ENCODE measurements at places on chromosomes 7 and 10.

DNA sequence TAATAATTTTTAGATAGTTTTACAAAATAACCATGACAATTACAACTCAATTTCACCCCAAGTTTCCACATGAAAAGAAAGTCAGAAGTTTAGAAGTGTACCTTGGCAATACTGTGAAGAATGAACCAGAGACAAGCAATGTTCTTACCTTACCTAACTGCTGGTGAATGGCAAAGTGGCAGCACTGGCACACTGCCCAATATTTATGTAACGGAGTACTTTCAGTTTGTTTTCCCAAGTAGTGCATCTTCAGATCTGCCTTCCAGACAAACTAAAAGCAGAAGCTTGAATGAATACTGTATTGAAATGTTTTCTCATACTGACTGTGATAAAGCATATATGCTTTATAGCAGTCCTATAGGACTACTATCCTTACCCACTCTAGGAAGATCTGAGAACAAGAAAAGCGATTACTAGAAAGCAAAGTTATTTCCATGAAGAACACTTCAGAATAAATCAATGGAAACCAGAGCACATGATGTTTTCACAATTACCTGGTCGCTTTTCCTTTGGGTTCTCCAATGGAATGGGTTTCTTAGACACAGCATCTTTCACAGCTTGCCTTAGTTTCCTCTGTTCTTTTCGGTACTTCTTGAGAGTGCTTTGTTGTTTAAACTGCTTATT, 1.5 kb downstream of the NOC3L start:
- no peak for DNase-seq

DNA sequence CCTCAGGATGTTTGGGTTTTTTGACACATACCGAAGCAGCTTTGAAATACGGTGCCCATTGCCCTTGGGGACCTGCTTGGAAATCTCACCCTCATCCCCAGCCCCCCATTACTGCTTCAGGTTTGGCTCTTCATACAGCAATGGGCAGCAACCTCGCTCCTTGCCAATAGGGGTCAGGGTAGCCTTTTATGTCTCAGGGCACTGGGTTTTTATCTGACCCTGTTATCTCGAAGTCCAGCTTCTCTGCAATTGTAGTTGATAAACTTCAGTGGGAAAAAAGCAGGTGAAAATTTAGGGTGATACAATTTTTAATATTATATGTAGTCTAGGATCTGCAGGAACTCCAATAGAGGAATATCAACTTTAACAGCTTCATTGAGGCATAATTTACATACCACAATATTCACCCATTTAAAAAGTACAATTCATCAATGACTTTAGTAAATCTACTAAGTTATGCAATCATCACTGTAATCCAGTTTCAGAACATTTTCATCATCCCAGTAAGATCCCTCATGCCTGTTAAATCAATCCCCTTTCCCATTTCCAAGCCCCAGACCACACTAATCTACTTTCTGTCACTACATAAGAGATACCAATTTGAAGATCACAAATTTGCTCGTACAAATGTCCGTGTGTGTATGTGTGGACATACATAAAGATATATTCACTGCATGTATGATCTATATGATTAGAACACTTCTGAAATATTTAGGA, 386.2 kb downstream of the KCNMA1 start:
- DNase-seq: no peak

- no peak for DNase-seq
These were observed 62.0 kb upstream of the ST8SIA6 start for GRCh38 chr10:17516376-17516775.

DNA sequence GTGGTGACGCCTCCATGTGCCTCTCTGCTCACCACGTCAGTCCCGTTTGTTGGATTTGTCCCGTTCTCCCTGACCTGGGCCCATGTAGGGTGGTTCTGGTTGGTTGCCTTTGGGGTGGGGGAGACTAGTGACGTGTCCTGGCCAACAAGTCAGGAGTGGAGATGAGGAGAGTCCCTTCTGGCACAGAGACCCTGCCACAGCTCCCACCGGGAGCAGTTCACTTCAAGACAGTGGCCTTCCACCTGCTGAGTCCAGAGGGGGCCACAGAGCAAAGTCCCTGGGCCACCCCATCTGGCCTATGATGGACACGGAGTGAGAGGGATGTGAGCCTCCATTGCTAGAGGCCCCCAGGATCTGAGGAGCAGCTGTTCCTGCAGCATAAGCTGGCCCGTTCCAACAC, 405.6 kb downstream of the TCERG1L start:
- DNase-seq: no peak

DNA sequence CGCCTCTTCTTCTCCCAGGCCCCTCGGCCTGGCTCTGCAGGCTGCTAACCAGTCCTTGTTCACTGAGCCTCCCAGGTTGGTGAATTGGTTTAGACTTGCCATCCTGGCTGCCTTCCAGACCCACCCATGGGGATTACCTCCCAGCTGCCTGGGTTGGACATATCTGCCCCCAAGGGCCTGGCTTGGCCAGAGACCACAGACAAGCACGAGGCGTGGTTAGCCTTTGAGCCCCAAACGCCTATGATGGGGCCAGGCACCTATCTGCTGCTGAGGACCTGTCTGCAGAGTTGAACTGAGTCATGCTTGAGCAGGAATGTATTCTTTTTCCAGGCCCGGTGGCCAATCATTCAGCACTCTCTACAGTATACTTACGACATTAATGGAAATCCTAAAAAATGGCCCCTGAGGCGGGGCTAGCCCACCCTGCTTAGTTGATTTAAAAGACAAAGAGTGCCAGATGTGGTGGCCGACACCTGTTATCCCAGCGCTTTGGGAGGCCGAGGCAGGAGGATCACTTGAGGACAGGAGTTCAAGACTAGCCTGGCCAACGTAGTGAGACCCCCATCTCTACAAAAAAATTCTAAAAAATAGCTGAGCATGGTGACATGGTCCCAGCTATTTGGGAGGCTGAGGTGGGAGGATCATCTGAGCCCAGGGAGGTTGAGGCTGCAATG, 361.5 kb downstream of the FRMD4A start:
- no peak for DNase-seq

- no peak for DNase-seq
These were observed 28.5 kb downstream of the NRBF2 start for GRCh38 chr10:63161592-63161991.

GRCh38 chr7:47489624-47490023, 92.3 kb downstream of the TNS3 start:
- no peak for DNase-seq

DNA sequence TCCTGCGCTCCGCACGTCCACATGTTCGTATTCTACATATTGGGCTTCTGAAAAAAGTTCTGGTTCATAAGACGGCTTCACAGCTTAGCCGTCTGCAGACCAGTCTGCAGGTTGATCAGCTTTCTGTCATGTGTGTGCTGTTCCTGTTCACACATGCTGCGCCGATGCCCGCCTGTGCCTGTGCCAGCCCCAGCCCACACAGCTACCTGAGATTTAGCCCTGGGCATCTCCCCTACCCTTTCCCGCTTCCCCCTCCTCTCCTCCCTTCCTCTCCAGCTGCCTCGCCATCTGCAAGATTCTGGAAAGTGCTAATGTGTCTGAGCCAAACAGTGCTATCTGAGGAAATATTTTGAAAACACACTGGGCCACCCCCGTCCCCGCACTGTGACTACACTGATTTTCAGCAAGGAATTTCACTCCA, 7.1 kb downstream of the CHST3 start:
- DNase-seq: no peak

DNA sequence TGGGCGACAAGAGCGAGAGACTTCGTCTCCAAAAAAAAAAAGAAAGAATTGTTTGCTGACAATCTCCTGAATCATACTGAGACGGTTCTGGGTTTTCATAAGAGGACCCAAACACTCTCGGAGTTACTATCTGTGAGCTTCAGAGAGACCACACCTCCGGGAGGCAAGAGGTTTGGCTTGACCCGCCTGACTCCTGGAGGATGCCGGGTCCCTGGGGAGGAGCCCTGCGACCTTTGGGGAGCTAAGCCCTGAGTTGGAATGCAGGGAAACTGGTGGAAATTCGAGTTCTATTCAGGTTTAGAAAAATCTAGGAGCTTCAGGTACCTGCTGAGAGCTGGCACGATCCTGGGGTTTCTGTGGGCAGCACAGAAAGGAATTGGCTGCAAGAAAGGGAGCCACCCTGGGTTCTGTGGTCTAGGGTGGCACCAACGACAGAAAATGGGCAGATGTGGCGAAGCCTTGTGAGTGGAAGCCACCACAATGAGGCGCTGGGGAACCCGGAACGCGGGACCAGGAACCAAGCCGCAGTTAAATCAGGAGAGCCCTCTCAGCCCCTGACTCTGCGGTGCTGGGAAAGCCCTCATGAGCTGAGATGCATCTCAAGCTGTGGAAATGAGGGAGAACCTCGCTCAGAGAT, 21.9 kb upstream of the GATAD1 start:
- no peak for DNase-seq

DNA sequence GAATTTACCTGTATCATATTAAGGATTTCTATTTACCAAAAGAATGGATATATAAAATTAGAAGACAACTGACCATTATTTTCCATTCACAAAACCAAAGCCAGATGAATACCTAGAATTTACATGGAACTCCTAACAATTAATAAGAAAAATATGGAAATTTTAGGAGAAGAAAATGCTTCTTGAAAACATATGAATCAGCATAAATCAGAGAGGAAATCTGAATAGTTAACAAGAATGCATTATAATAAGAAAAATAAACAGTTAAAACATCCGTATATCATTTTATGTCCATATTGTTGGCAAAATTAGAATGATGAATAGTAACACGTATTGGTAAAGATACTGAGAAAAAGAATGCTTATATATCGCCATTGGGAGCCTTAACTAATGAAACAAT, 505.5 kb downstream of the NEBL start:
- DNase-seq: no peak

DNA sequence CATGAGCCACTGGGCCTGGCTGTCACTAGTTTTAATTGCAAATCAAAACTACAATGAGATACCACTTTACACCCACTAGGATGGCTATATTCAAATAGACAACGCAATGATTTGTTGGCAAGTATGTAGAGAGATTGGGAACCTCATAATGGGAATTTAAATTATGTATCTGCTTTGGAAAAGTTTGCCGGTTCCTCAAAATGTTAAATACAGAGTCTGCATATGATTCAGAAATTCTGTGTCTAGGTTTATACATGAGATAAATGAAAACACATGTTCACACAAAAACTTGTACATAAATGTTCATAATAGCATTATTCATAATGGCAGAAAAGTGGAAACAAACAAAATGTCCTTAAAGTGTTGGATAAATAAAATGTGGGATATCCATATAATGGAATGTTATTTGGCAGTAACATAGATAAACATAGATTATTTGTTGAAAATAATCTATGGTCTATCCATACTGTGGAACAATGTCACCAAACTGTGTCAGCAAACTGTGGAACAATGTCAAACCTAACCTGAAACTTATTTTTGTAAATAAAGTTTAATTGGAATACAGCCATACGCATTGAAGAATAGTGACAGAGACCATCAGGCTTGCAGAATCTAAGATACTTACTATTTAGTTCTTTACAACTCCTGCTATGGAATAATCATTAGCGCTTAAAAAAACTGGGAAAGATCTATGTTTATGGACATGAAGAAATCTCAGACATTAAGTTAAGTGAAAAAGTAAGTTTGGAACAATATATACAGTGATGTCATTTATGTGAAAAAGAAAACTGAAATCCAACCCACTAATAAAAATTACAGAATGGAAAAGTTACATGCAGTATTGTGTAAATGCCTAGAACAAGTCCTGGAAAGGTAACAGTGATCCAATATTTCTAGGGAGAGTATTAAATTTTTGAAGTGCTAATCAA, 70.9 kb downstream of the CCDC7 start:
- DNase-seq: no peak

DNA sequence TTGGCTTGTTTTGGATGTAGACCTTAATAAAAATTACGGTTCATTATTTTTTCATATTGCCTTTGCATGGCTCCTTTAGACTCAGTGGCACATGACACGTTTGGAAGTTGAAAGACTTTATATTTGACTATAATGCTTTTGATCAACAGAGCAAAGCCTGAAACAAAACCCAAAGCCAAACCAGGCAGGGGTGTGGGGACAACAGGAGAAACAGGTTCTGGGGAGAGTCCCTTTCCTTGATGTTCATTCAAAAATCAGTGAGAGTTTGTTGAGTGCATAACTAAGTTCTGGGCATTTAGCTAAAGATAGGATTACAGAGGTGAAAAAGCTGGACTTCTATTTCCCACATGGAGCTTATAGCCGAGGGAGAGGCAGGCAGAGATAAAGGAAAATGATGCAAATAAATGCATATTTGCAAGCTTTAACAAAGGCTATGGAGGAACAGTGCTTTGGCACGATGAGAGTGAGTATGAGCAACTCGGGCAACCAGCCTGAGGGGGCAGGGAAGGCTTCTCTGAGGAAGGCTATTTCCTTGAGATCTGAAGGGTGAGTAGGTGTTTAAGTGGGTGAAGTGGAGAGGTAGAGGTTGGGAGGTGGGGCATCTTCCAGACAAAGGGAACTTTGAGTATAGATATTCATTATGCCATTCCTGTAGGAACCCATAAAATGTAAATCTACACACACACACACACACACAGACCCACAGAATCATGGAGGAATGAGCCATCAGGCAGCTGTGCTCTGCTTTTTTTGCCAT, 34.5 kb upstream of the PDZD8 start:
- no peak for DNase-seq

DNA sequence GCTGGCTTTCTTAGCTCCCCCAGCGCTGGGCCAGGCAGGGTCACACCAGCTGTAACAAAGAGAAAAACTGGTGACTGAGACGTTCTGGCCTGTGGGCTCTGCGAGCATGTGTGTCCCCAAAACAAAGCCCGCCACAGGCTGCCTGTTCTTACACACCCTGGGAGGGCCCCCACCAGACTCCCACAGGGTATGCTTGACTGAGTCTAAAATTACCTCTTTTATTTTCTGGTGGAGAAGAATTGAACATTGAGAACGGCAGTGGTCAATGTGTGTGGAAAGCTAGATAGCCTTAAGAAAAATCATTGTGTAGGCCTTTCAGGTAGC, 808 bp downstream of the C10orf71 start:
- DNase-seq: no peak

- no peak for DNase-seq
These were observed 145.6 kb upstream of the PPP2R2D start for GRCh38 chr10:131755200-131755599.

Measured in GM06990 (cell line).